ENCODE measurements at places on chromosomes 16 and 17. TPM values are rescaled to one million over a fixed set of nuclear protein-coding genes. Genes with fewer than 3 reads are reported as not detected.

The KRTAP4-6 gene
- not detected for polyA plus RNA-seq

DNA sequence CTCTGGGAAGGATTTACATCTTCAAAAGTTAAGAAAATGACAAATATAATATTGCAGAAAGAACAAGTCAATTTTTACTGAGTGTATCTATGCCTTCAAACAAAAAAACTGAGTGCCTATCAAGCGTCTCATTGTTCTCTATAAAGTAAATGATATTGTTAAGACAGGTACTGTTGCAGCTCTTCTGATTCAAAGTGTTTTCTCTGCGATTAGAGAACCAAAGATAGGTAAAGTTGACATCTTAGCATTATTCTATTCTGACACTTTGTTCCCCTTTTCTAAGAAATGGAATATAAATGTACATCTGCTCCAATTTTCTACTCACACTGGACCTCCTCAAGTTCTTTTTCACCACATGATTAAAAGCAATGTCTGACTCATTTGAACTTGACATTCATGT, 1317.7 kb downstream of the CDH11 start:
- H3K4me1 ChIP-seq: no peaks in the 10 kb centered on the region
- H3K27ac ChIP-seq: no peak overlapping the region
- no peak overlapping the region for H3K4me3 ChIP-seq
- H3K36me3 ChIP-seq: no peaks in the 10 kb centered on the region
- no peak for DNase-seq
- H3K27me3 ChIP-seq: no peaks in the 10 kb centered on the region

The CDRT15 gene
- 0.40 TPM for polyA plus RNA-seq

GRCh38 chr16:73054813-73055482, 7.0 kb upstream of the ZFHX3 start:
- H3K36me3 ChIP-seq: no peaks in the 10 kb centered on the region
- H3K27ac ChIP-seq: no peak overlapping the region
- H3K27me3 ChIP-seq: peaks cover 83% of the 10 kb centered on the region
- peak overlapping the region; percentile 56 for H3K4me3 ChIP-seq
- H3K4me1 ChIP-seq: peaks cover 82% of the 10 kb centered on the region

The BRIP1 gene
- polyA plus RNA-seq: 8.0 TPM

DNA sequence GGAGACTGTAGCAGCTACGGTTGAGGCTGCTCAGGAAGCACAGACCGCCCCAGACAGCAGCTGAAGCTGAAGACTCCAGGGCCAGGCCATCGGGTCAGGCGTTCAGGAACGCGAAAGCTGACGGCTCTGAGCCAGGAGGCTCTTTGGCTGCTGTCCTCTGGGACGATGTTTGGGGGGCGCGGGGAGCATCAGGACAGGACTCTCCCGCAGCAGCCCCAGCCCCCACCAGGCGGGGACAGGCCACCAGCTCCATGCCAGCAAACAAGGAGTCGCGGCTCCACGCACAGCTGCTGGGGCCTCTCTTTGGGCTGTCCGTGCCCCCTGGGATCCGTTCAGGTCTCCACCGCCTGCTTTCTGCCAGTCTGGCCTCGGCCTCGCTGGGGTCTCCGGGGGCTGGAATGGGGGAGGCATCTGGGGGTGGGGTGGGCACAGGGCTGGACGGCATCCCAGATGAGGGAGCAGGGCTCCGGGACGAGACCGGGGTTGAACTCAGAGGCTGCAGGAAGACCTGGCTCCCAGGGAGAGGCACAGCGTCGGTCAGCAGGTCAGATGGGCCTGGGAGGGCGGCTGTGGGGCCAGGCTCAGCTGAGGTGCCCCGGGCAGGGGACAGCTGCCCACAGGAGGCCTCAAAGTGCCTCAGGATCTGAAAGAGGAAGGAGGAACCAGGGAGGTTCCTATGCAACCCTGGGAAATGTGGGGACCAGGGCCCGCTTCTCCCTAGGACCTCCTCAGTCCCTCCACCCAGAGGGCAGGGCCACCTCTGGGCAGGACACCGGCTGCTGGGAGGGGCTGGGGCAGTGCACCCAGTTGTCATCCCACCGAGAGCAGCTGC, 6.3 kb upstream of the CEP131 start:
- H3K36me3 ChIP-seq: no peaks in the 10 kb centered on the region
- H3K27ac ChIP-seq: no peak overlapping the region
- 0 out of 2 replicates have a peak, but pooled peaks cover 1% of the 10 kb centered on the region for H3K27me3 ChIP-seq
- no peak for DNase-seq
- peaks cover under 1% of the 10 kb centered on the region for H3K4me1 ChIP-seq
- H3K4me3 ChIP-seq: no peak overlapping the region

DNA sequence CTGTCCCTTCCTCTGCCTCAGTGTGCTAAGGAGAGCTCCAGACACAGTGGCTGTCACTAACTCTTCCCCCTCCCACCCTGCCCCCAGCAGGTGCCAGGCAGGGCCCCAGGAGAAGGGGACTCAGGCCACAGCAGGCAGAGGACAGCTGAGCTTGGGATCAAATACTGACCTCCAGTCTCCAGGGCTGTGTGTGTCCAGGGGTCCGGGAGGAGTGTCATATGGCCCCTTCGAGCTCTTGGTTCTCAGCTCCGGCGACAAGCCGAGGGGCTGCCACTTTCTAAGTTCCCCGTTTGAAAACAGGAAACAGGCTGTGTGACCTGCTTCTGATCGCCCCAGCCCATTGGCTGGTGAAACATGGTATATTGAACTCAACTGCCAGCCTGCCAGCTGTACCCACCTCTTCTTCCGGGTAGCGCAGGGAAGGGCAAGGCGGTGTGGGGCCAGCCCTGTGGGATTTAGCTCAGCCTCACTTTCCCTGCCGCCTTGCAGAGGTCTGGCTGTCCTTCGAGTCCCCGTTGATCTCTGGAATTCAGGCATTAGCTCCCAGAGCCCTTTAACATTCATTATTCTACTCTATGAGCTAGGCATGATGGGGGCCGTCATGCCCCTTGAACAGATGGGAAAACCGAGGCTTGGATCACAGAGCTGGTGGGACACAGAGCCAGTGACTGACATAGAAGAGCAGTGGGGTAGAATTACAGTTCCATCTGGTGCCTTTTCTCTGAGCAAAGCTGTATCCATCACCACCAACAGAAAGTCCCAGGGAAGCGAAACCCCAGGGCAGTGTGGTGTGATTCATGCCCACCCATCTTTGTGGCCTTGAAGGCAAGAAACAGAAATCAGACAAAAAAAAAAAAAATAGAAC, at the start of gene SNX20:
Gene SNX20 (minus strand): TSS at position 292 of the 865 bp plus-strand sequence. CDS start 3,786 bp downstream, outside the sequence.
- H3K36me3 ChIP-seq: no peaks in the 10 kb centered on the region
- H3K27me3 ChIP-seq: no peaks in the 10 kb centered on the region
- no peak within 1 kb of the TSS for H3K4me3 ChIP-seq

DNA sequence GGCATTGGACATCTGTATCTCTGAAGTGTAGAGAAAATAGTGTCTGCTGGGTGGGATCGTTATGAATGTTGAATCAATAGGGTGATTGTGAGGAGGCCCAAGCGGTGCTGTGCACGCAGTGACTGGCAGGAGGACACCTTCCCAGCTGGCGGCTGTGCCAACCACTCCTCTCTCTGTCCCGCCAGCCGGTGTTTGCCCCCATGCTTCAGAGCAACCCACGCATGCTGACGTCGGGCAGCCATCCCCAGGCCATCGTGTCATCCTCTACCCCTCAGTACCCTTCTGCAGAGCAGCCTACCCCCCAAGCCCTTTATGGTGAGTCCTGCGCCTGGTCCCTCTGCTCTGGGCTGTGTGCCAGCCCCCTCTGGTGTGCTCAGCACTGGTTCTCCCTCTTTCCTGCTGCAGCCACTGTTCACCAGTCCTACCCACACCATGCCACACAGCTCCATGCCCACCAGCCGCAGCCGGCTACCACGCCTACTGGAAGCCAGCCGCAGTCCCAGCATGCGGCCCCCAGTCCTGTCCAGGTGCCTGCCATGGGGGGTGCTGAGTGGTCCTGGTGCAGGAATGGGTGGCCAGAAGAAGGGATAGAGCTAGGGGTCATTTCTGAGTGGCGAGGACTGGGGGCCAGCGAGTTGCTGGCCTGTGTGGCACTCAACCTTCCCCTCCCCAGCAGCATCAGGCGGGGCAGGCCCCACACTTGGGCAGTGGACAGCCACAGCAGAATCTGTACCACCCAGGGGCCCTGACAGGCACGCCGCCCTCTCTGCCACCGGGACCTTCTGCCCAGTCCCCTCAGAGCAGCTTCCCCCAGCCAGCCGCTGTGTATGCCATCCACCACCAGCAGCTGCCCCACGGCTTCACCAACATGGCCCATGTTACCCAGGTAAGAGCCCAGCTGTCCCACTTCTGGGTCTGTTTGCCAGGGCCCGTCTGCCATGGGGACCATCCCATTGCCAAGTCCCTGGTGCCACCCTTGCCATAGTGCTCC, 11.0 kb downstream of the TUFM start:
- H3K27ac ChIP-seq: no peak overlapping the region
- DNase-seq: no peak
- H3K4me3 ChIP-seq: no peak overlapping the region
- no peaks in the 10 kb centered on the region for H3K4me1 ChIP-seq
- H3K27me3 ChIP-seq: no peaks in the 10 kb centered on the region

- no peaks in the 10 kb centered on the region for H3K27me3 ChIP-seq
- no peaks in the 10 kb centered on the region for H3K36me3 ChIP-seq
- H3K4me1 ChIP-seq: no peaks in the 10 kb centered on the region
- no peak overlapping the region for H3K4me3 ChIP-seq
- H3K27ac ChIP-seq: no peak overlapping the region
These were observed 85.4 kb downstream of the IRF8 start for GRCh38 chr16:85984231-85984880.

DNA sequence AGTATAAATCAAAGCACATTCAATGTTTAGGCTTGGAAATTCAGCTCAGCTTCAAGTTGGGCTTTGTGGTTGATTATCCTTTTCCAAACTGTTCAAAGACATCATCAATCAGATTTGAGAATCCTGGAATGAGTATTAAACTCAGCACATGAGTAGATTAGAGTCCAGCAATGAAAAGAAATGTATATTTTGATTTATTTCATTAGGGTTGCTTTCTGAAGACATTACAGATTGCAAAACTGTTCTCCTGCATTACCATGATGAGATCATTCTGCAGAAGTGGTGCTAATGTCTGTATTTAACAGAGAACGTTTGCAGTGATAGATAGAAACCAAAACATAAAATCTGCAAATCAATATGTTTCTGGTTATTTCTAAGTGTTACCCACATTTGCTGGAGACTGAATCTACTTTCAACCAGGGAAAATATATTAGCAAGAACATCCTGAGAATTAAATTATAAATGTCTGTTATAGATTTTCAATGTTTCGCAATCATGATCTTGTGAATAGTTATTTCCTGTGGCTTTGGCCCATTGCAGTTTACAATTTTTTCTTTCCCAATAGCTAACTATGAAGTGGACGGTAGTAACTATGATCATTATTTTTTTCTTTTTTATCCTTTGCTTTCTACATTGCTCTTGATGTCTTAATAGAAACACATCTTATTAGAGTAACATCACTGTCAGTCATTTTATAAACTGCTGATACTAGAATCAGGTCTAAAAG, 1125.7 kb upstream of the GOT2 start:
- no peaks in the 10 kb centered on the region for H3K36me3 ChIP-seq
- DNase-seq: no peak
- H3K4me1 ChIP-seq: no peaks in the 10 kb centered on the region
- no peak overlapping the region for H3K4me3 ChIP-seq

DNA sequence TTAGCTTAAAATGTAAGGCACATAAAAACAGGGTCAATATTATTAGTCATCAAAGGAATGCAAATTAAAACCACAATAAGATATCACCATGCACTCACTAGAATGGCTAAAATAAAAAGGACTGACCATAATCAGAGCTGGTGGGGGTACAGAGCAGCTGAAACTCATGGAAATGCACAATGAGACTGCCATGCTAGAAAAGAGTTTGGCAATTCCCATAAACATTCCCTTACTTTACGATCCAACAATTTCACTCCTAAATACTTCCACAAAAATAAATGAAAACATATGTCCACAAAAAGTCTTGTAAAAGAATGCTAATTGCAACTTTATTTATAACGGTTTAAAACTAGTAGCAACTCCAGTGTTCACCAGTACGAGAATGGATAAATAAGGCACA, 36.1 kb upstream of the ERCC4 start:
- DNase-seq: no peak
- H3K4me1 ChIP-seq: no peaks in the 10 kb centered on the region
- no peaks in the 10 kb centered on the region for H3K27me3 ChIP-seq
- H3K36me3 ChIP-seq: no peaks in the 10 kb centered on the region
- H3K4me3 ChIP-seq: no peak overlapping the region

The ZNF385C gene
- 3.1 TPM for polyA plus RNA-seq

The NPB gene
- 2.7 TPM for polyA plus RNA-seq

The MYH2 gene
- 7.5 TPM for polyA plus RNA-seq

- DNase-seq: peak; percentile 79
- no peak overlapping the region for H3K4me3 ChIP-seq
- no peaks in the 10 kb centered on the region for H3K36me3 ChIP-seq
- no peaks in the 10 kb centered on the region for H3K4me1 ChIP-seq
- H3K27me3 ChIP-seq: no peaks in the 10 kb centered on the region
These were observed 65.9 kb downstream of the EMP2 start for GRCh38 chr16:10514369-10515055.

The C17orf67 gene
- polyA plus RNA-seq: 2.7 TPM

The GRIN2A gene
- polyA plus RNA-seq: 0.89 TPM

DNA sequence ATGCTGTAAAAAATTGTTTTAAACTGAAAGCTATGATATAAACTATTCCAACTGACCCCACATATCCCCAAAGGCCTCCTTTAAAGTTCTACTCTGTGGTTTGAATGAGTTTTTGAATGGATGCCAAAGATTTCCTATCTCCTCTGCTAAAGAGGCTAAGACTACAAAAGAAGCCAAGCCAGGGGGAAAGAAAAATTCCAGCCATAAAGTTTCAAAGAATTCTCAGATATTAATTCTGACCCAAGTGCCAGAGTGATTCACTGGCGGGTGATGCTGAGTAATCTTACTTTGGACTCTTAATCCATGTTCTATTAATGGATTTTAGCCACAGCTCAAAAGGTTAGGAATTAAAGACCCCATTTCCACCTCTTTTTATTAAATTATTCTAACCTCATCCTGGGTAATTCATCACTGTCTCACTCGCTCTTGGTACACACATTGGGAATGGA, 60.7 kb downstream of the HS3ST3A1 start:
- DNase-seq: no peak
- no peak overlapping the region for H3K27ac ChIP-seq
- H3K4me3 ChIP-seq: no peak overlapping the region

DNA sequence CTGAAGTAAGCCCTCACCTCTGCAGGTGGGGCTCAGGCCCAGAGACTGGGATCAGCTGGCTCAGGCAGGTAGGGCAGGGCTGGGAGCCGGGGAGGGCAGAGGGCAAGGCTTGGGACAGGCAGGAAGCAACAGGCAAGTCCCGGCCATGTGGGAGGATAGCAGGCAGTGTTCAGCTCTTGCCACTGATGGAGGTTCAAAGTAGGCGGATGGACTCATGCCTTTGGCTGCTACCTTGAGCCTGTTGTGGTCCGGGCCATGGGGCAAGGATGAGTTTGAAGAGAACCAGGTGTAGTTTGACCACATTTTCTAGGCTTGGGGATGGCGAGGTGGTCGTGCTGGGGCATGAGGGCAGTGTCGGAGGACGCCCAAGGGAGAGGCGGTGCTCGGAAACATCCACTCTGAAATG, 2.7 kb downstream of the PRCD start:
- no peak overlapping the region for H3K27ac ChIP-seq
- H3K36me3 ChIP-seq: no peaks in the 10 kb centered on the region
- H3K4me1 ChIP-seq: peaks cover 22% of the 10 kb centered on the region
- H3K27me3 ChIP-seq: peaks cover 25% of the 10 kb centered on the region
- H3K4me3 ChIP-seq: no peak overlapping the region
- DNase-seq: peak; percentile 1

GRCh38 chr17:50203604-50204345, 2.3 kb upstream of the COL1A1 start:
- H3K27ac ChIP-seq: no peak overlapping the region
- peaks cover 30% of the 10 kb centered on the region for H3K27me3 ChIP-seq
- no peak overlapping the region for H3K4me3 ChIP-seq
- H3K36me3 ChIP-seq: no peaks in the 10 kb centered on the region

The CACNG5 gene
- 1.8 TPM for polyA plus RNA-seq

The SYCE1L gene
- 5.8 TPM for polyA plus RNA-seq
